ENCODE measurements at places on chromosomes 5 and 9.

DNA sequence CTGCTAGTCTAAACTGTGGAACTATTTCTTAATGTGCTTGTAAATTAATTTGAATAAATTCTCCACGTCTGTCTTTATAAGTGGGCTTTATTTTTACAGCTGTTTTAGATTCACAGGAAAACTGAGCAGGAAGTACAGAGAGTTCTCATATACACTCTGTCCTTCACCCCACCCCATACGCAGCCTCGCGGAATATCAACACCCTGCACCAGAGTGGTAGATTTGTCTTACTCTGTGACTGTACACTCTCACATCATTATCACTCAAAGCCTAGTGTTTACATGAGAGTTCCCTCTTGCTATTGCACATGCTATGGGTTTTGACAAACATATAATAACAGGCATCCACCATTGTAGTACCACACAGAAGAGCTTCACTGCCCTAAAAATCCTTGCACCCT lies 179.7 kb upstream of the DAB2 start:
- DNase-seq: no peak

- no peak for DNase-seq
These were observed 555 bp downstream of the CFAP95 start for GRCh38 chr9:69820955-69821788.

DNA sequence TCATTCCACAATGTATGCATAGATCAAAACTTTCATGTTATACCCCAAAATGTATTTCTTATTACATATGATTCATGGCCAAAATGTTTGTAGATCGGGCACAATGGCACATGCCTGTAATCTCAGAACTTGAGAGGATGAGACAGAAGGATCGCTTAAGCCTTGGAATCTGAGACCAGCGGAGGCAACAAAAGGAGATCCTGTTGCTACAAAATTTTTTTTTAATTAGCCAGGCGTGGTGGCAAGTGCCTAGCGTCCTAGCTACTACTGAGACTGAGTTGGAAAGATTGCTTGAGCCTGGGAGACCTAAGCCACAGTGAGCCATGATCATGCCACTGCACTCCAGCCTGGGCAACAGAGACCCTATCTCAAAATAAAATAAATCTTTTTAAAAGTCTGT lies 89.9 kb downstream of the MAPKAP1 start:
- no peak for DNase-seq

DNA sequence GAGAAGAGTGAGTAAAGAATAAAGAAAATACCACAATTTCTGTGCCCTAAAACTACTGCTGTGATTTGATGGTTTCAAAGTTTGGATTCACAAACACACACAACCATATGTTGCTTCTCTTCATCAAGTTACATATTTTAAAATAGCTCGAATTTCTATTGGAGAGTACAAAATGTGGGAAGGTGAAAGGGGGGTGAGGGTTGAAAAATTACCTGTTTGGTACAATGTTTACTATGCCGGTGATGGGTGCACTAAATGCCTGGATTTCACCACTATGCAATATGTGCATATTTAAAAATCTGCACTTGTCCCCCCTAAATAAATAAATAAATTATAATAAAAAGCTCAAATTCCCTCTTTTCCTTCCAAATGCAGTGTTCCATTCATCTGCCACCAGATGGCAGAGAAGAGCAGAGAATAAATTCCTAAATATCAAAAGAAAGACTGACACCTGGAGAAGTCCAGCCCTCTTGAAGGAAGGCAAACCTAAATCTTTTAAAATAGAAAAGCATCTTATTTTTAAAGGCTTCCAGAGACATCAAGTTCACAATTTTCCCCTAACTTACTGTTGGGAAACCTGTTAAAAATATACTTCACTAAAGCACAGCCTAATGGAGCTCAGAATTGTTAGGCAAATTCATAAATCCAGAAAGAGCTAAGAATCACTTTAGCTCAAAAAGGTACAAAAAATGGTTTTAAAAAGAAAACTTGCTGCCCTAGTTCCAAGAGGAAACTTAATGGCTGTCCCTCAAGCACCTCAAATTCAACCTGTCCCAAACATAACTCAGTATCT lies 24.8 kb upstream of the HNRNPA0 start:
- DNase-seq: no peak

DNA sequence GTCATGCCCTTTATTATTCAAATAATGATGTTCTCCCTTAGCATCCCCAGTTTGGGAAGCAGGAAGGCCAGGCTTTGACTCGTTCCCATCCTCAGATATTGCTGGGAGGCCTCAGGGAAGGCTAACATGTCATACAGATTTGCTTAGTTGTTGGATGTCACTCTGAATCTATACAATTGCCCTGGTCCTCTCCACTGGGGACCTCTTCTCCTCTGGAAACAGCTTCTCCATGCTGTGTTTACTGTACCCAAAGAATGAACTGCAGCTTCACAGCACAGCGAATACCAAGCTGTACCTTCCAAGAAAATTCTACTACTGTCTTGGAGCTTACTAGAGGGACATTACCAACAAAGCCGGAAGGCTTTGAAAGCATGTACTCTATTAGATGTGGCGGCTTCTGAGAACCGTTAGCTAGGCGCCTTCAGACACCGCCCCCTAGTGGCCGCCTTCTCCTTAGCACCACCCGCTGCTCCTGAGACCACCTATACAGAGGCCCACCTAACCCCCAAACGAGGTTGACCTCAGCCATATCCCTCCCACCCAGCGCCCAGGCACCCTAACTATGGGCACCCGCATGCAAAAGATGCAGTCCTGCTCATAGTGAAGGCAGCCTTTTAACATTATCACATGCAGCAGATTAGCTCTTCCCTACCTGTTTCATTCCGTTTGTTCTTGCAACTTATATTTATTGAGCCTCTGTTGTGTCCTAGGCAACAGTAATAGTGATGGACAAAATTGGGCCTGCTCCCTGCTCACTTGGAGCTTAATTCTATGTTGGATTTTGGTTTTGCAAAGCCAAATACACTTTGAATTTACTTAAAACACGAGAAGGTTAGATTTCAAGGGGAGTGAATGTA lies 34.9 kb upstream of the FOXI1 start:
- DNase-seq: no peak

DNA sequence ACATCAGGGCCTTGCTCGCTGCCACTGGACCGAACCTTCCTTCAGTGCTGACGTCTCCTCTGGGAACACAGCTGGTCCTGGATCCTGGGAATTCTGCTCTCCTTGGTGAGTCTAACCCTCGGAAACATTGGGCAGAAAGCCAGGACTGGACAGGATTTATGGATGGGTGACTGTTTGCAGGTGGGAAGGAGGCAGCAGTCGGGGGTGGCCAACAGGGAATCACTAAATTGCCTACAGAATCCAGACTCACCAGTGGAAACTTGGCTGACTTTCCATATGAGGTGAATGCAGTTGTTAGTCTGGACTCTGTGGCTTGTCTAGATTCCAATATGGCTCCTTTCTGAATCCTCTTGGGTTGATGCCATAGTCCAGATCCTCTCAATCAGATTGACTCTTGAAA lies 203.1 kb downstream of the SAXO1 start:
- no peak for DNase-seq

GRCh38 chr9:14358523-14358922 lies 44.6 kb upstream of the NFIB start:
- no peak for DNase-seq

GRCh38 chr5:9898319-9898718 lies 268.2 kb upstream of the TAS2R1 start:
- no peak for DNase-seq

GRCh38 chr5:93278896-93279295 lies 302.1 kb downstream of the NR2F1-AS1 start:
- no peak for DNase-seq

- no peak for DNase-seq
These were observed 241.9 kb upstream of the TLE4 start for GRCh38 chr9:79329861-79330260.

GRCh38 chr9:127572961-127573721 lies 38.9 kb upstream of the STXBP1 start:
- DNase-seq: no peak

- DNase-seq: no peak
These were observed 369.5 kb downstream of the TAF11L14 start for GRCh38 chr5:18003784-18004183.

DNA sequence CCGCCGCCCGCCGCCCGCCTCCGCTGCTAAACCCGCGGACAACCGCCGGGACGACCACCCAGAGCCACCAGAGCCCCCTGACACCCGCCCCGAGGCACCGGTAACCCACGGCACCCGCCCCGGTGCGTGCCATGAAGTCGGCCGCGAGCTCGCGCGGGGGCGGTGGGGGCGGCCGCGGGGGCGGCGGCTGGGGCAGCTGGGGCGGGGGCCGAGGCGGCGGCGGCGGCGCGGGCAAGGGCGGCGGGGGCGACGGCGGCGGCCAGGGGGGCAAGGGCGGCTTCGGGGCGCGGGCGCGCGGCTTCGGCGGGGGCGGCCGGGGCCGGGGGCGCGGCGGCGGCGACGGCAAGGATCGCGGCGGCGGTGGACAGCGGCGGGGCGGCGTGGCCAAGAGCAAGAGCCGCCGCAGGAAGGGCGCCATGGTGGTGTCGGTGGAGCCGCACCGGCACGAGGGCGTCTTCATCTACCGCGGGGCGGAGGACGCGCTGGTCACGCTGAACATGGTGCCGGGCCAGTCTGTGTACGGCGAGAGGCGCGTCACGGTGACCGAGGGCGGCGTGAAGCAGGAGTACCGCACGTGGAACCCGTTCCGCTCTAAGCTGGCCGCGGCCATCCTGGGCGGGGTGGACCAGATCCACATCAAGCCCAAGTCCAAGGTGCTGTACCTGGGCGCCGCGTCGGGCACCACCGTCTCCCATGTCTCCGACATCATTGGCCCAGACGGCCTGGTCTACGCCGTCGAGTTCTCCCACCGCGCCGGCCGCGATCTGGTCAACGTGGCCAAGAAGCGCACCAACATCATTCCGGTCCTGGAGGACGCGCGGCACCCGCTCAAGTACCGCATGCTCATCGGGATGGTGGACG lies 499 bp downstream of the FBLL1 start:
- DNase-seq: no peak

DNA sequence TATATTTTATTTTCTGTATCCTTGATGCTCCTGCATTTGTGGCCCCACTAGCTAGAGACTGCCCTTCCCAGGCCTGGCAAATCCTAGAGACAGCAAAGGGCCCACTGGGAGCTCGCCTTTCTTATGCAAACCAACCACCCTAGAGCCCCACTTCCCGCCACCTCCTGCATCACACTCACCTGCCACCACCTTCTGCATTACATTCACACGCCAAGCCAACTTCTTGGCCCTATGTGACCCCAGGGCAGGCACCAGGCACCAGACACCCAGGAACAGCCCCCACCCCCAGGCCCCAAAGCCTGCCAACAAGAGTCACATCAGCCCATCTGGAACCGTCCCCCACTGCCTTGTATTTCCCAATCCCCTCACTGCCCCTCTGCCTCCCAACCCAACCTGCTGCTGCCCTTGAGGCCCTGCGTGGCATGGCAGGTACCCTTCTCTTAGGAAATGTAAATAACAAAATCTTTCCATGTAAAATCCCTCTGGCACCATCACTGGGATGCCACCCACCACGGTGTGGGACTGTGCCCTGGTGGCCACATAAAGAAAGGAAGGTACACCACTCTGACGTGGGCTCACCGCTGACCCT lies 22.0 kb downstream of the ROR2 start:
- no peak for DNase-seq

GRCh38 chr9:83011611-83012010 lies 51.3 kb downstream of the RASEF start:
- no peak for DNase-seq

DNA sequence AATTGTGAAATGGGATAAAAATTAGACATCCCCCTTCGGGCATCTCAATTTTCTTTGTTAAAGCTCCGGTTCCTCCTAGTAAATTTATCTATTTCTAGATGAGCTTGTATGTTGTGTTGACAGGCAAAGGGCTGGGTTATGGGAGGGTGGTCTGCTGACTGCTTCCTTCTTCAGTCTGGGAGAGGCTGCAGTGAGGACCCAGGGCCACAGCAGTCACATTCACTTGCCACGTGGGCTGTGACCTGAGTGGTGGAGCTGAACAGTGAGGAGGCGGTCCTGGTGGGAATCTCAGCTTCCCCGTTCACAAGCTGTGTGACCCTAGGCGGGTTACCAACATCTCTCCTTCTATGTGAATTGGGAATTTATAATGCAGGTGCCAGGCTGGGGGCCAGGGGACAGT lies 57.5 kb upstream of the RXRA start:
- no peak for DNase-seq

DNA sequence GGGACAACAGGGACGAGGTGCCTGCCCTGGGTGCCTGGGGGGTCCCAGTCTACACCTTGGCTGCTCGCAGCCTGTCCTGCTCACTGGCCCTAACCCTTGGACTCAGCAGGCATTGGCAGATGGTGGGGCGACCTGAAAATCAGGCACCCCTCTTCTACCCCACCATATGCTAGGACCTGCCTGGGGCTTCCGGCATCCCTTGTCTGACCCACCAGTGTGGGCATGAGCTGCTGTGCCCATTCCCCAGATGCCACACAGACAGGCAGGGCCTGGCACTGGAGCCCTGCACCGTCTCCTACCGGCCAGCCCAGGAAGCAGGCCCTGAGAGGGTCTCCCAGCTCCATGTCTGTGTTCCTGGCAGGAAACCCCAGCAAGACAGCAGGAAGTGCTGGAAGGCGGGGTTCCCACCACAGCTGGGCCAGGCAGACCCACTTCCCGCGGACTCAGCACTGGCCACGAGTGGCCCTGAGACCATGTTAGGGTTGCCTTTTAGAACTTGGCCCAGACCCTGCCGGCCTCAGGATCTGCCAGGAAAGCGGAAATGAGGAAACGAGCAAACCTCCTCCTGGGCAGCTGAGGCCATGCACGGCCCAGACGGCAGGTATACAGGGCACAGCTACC lies 3.1 kb downstream of the NINJ1 start:
- DNase-seq: no peak

GRCh38 chr5:7615566-7616061 lies 219.7 kb downstream of the ADCY2 start:
- DNase-seq: no peak
